NCI-H510A treated with DMSO at 0.1 percent for 48 hours (cell line): ENCODE measurements at places on chromosomes 12 and 14.

DNA sequence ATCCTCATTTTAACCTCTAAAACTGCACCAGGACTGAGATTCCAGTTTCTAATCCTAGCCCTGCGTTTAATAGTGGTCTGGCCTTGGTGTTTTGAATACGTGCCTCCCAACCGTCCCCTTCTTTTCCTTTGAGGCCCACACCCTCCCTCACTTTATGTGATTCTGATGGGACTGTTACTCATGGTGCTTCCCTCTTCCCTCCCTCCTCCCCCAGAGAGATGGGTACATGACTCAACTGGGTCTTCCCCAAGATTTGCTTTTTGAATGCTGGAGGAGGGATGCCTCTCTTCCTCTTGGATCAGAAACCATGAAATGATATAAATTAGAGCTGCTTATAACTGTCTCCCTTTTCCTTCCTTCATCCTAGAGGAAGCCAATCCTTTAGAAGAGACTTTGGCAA lies 8.2 kb upstream of the PPP2R5E start:
- no peak for DNase-seq

- no peak for DNase-seq
These were observed 583.4 kb downstream of the VRK1 start for GRCh38 chr14:97380539-97380941.

DNA sequence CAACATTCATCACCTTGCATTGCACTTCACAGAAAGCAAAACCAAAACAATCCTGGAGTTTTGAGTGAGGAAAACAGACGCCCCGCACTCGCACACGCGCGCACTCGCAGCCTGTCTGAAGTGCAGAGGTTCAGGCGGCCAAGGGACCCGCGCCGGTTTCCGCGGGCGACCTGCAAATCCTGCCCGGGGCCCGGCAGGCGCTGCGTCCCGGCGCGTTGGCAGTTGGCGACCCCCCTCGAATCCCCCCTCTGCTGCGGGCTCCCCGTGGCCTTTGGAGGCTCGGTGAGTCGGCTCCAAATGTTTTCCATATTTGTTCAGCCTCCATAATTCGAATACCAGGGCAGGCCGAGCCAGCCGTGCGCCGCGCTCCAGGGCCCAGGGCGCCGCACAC lies at the start of gene SSPN:
Gene SSPN, plus strand, starts transcription at position 324 of the 391 bp plus-strand sequence. CDS start 100 bp downstream, outside the sequence.
- peak; percentile 18 for DNase-seq

DNA sequence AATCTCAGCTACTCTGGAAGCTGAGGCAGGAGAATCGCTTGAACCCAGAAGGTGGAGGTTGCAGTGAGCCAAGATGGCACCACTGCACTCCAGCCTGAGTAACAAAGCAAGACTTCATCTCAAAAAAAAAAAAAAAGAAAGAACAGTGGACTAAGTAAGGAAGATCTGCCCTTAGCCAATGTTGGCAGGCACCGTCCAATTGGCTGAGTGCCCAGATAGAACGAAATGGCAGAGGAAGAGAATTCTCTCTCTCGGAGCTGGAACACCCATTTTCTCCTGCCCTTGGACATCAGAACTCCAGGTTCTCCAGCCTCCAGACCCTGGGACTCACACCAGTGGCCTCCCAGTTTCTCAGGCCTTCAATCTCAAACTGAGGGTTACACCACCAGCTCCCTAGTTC lies 49.9 kb downstream of the ESR2 start:
- no peak for DNase-seq

- no peak for DNase-seq
These were observed 144.7 kb downstream of the ALX1 start for GRCh38 chr12:85424581-85425348.

DNA sequence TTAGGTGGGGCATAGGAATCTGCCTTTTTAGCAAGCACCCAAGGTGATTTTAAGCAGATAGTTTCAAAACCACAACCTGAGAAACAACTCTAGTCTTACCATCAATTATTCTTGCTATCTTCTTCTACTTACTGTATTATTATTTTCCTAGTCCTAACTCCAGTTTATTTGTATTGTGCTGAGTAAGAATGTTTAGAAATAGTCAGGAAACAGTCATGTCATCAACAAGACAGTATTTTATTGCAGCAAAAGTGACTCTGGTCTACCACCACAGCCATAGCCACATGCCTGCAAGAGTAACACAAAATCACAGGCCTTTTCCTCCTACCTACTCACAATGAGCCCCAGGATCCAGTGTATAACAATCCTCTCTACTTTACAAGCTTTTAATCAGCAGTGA lies 46.3 kb upstream of the FLRT2 start:
- DNase-seq: no peak

DNA sequence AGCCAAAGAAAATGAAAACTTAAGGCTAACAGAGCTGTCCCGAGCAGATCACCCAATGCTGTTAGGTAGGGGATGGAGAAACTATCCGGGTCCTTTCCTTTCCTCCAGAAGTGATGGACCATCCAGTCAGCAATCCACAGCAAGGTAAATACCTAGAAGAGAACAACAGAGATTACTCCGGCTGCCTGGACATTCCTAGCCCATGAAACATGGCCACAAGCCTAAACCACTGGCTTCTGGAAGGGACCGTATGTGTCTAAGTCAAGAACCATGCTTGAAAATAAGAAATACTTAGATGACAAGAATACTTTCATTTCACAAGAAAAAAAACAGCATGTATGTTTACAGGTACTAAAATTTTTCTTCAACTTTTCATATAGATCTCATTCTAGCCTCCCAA lies 152.9 kb downstream of the SLC41A2 start:
- DNase-seq: no peak

DNA sequence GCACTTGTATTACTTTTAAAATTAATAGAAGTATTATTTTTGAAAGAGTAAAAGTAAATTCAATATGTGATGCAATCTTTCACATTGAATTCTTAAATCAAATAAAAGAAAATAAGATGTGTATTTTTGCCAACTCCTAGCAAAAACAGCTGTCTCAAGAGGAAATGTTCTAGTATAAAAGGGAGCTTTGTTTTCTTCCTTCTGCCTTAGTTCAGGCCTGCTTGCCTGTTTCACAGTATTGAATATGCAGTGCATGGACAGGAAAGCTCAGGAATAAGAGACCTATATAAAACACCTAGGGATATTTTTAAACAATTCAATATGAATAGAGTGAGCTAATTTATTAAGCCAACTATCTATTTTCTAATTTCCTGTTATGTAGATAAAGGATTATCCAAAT lies 294.8 kb upstream of the G2E3 start:
- DNase-seq: no peak

DNA sequence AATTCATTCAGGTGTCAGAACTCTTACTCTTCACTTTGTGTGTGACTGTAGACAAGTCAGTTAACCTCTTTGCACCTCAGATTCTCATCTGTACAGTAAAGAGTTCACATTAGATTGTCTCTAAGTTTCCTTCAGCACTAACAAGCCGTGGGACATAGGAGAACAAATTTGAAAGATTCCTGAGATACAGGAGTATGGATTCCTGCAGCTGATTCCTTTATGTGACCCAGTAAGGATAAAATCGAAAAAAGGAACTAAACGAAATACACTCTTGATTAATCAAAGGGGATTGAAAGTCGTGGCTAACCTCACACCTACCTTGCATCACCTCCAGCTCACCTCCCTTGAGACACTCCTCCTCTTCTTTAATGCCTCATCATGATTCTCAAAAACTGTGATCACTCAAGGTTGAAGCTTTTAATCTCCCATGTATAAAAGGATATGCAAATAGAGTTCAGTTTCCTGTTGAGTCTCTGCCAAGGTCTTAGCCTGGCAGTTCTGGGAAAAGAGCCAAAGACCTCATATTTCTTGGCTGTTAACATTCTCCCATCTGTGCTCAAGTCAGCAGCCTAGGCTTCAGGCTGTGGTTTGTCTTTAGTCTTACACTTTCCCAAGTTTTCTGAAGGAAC lies 156.6 kb downstream of the DAD1 start:
- DNase-seq: no peak

GRCh38 chr12:80422550-80422949 lies 21.5 kb upstream of the PTPRQ start:
- no peak for DNase-seq

DNA sequence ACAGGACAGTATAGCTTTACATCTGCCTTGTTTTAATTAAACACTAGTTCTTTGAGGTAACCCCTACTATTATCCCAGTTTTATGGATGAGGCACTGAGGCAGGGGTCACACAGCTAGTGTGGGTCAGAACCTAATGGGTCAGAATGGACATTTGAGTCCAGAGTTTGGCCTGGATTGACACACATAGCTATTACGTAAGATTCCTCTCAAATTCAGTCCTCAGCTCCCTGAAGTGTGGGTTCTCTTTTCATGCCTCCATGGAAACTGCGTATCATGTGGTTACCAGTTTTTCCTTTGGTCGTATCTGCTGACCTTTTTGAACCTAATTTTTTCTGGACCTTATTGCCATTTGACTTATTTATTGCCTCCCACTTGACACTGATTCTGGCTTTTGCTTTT lies 40.4 kb downstream of the PSEN1 start:
- DNase-seq: no peak

- DNase-seq: no peak
These were observed 20.2 kb upstream of the KIF26A start for GRCh38 chr14:104118006-104118844.

- DNase-seq: no peak
These were observed 73.2 kb downstream of the IPO8 start for GRCh38 chr12:30622509-30622908.

DNA sequence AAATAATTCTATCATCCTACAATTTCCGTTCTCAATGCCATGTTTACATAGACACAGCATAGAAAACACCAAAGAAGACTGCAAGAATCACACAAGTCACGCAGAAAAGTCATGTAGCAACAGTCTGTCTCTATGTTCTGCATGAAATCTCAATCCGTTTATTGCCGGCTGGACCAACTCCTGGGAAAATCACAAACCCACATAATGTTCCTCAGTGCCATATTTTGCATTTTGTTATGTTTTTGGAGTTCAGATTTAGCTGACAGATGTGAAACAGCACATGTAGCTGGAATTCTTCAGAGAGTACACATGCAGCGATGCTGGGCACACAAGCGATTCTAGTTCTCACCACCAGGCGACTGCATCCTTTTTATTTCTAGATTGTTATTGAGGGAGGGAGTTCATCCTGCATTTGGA lies 193.1 kb downstream of the APAF1 start:
- no peak for DNase-seq

GRCh38 chr12:110936367-110937103 lies 16.2 kb upstream of the MYL2 start:
- DNase-seq: no peak

DNA sequence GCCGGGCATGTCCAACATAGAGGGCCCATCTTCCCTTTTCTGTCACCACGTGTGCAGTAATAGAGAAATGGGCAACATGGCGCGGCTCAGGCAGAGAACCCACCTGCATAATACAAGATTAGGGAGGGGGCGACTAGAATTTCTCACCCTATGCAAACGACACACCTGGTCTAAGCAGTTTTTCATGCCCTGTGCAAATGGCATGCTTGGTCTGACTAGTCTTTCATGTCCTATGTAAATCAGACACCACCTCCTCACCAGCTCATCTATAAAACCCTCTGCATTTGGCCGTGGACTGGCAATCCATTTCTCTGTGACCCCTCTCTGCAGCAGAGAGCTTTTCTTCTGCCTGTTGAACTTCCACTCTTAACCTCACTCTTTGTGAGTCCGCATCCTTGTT lies 180.2 kb upstream of the PZP start:
- DNase-seq: no peak

GRCh38 chr14:75247286-75247922 lies 31.2 kb upstream of the FOS start:
- DNase-seq: no peak

GRCh38 chr12:85273381-85274314 lies 6.4 kb upstream of the ALX1 start:
- no peak for DNase-seq

DNA sequence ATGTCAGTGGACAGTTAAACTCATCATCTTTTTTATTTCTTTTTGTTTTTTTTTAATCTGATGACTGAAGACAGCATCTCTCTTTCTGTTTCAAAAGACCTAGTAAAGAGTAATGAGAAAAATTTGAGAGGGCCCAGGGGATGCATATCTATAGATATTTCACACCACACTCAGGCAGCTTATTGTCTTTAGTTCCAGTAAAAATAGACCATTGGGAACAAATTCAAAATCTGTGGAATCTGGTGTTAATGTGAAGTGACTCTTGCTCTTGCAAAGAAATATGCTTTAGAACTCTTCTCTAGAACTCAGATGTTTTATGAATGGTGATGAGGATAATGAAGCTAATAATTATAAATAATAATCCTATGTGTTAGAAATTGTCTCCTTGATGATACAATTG lies 214.5 kb upstream of the ATP2B1 start:
- no peak for DNase-seq

DNA sequence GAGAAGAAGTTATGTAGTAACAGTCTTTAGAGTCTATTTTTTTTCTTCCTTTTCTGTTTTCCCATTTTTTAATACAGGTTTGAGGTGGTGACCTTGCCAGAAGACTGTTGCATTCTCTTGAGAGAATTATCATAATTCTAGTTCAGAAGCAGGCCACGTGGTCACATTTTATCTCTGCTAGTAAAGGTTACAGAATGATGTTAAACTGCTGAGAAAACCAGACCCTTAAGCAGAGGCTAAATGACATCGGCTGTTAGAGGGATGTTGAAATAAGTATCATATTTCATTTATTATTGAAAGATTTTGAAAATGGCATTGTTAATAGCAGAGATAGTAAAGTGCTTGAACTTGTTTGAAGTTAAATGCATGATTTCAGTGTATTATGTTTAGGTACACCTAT lies 49.2 kb downstream of the BRMS1L start:
- DNase-seq: no peak

DNA sequence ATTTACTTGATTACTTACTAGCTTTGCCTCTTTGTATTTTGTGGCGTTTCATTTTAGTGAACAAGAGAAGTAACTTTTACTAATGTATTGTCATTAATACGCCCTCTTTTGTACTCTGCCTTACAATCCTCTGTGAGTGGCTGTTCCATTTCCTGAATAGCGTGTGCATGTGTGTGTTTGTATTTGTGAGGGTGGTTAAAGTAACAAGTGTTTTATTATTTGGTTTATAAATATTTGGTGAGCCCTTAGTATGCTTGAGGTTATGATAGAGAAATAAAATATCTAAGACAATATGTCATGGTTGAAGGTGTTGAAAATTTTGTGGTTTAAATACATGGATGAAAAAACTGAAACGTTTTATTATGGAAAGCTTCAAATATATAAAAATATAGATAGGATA lies 71.7 kb upstream of the REP15 start:
- DNase-seq: no peak

DNA sequence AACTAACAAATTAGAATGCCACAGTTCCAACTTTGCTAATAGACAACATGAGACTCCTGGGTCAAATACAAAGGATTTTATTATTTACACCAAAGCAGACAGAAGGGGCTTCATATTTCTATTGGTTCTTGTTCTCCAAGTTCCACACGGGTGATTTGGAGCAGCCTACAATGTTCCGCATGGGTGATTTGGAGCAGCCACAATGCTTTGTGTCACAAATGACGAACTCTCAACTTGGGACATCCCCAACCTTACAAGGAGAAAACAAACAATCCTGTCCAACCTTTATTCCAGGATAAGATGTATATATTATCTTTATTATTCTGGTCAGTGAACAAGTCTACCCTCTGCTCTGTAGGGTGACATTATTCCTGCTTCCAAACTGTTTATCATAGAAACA lies 694.3 kb upstream of the MGAT4C start:
- DNase-seq: peak; percentile 32
